ENCODE measurements at places on chromosomes 3 and 15.

- DNase-seq: no peak
Measured at GRCh38 chr3:124927574-124928045, 6.9 kb downstream of the MUC13 start.

DNA sequence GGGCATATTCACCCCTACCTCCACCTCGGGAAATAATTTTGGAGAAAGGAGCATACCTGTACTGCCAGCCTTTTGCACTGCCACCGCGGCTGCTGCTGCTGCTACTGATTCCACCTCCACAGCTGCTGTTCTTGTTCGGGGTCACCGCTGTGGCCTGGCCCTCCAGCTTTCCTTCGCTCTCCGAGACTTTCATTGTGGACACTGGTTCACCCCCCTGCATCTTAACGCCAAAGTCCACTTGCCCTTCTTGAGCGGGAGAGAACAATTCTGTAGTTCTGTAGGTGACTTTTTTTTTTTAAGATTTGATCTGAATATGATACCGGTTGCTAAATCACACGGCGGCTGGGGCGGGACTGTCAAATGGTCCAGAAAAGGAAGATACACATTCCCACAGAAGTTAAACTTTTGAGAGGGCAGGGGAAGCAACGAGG, 701 bp downstream of the OSBPL11 start:
- no peak for DNase-seq

DNA sequence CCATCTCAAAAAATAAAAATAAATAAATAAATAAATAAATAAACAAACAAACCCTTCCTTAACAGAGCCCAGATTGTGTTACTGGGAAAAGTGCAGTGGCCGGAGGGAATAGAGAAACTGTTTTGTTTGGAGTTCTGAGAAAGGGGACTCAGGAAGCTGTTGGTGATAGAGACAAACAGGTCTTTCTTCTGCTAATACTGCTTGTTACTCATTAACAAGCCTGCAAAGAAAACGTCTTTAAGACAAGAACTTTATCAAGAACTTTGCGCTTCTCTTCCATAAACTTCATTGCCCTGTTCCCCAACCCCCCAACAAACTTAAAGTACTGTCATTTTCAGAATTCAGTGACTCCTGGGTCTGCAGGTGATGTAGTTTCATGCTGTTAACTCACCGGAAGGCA, 68.8 kb upstream of the GSK3B start:
- DNase-seq: no peak

GRCh38 chr3:177679568-177680471, 482.5 kb upstream of the TBL1XR1 start:
- no peak for DNase-seq

GRCh38 chr3:195255176-195255500, 15.8 kb downstream of the XXYLT1 start:
- DNase-seq: no peak

DNA sequence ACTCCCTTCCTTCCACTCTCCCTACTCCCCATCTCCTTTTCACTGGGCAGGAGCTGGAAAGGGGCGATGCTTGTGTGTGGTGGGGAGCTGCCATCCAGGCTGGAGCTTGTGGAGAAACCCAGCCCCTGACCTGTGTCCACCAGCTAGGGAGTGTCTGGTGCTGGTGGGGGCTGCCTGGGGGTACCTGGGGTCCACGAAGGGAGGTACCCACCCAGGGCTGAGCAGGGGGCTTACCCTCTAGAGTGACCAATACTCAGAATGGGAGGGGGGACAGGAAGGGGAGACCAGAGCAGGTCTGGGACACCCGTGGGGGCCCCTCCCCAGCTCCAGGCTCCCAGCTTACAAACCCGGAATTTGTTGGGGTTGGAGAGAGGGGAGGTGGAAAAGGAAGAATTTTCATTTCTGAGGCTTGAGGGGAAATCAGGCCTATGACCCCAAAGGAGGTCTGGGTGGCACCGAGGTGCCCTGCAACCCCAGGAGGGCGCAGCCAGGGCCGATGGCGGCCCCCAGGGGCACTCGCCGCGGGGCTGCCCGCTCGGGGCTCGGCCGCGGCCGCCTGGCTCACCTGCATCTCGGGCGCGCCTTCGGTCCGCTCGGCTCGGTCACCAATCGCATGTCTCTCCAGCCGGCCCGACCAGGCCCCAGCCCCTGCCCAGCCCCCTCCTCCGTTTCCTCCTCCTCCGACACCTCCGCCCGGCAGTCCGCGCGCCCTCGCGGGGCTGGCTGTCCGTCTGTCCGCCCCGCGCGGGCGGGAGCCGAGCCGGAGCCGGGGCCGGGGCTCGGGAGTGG, 773 bp downstream of the LINGO1 start:
- no peak for DNase-seq

DNA sequence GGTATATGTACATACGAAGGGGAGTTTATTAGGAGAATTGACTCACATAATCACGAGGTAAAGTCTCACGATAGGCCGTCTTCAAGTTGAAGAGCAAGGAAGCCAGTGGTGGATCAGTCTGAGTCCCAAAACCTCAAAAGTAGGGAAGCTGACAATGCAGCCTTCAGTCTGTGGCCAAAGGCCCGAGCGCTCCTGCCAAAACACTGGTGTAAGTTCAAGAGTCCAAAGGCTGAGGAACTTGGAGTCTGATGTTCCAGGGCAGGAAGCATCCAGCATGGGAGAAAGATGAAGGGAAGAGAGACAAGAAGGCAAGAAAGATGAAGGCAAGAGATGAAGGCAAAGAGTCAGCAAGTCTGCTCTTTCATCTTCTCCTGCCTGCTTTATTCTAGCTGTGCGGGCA, 16.8 kb upstream of the LRRN1 start:
- DNase-seq: no peak

DNA sequence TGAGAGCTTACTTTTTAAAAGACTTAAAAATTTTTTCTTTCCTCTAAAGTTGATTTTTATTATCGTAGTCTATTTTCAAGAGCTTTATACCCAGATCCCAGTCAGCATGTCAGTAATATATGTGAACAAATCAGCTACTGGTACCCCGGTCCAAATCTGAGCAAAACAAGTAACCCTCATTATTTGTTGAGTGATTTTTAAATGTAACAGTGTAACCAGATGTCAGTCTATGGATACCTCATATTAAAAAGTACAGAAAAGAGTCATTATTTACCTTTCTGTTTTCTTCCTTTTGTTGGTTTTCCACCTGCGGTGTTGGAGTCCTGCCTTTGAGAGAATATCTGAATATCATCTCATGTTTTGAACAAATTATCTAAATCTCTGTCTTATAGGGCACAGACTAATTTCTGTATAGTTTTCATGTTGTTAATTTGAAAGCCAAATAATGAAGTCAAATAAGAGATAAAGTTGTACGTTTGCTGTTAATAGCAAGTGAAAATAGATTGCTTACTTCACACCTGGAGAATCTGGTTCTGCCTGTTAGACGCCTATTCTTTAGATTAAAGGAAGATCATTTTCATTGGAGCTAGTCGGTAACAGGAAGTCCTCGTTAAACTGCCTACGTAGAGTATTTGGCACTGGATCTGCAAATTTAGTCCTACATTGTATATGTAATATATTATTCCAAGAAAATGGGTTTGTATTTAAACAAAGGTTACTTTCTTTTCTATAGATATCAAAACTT, at the start of gene STX19:
Gene STX19, minus strand, starts transcription at position 505 of the 745 bp plus-strand sequence. CDS start 13,328 bp downstream, outside the sequence.
- no peak for DNase-seq

DNA sequence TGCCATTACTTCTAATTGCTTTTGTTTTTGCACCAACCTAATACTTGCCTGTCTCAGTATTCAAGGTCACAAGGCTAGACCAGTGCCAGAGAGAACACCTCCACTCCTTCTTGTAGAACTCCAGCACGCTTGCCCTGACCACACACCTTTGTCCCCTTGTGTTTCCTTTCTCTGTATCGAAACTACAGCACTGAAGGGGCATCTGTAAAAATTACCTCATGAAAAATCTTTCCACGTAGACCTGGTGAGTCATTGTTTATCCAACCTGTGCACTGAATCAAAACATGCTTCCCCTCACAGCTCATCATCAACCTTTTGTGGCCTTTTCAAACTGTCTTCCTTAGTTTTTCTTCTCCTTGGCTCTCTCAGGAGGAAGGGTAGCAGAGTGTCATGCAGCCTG, 259.5 kb downstream of the THRB start:
- DNase-seq: no peak

Measured in frontal cortex (tissue), 4 donors.